Kidney glomerular epithelial cell (primary cell): ENCODE measurements at places on chromosomes 13 and 19.

GRCh38 chr13:113652404-113653263, 5.4 kb downstream of the ATP4B start:
- DNase-seq: no peak

DNA sequence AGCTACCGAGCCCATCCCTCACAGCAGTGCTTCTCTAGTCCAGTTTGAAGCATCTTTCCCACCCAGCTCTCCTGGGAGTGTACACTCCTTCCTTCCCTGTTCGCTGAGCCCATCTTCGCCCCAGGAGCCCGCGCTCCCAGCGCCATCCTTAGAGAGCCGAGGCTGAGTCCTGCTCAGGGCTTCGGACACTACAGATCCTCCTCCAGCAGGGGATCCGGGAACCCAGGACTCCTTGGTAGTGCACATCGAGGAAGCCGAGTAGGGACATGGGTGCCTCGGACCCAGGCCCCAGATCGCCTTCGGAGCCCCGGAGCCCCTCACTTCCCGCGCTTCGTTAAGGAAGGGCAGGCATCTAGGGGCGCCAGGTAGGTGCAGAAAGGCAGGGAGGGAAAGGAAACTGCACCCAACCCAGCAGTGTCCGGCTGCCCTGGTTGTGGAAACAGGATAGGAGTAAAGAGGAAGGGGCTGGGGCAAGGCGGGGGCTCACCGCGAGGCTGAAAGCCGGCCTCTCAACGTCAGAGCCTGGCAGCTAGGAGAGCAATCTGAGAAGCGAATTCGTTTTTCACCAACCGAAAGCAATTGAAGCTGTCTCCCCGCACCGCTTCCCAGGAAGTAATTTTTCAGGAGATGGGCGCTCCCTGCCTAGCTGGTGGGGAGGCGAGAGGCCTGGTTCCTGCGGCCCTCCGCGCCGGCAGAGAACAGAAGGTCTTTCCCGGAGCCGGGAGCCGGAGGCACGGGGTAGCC, 1.0 kb downstream of the PDX1 start:
- DNase-seq: no peak

- peak; percentile 17 for DNase-seq
These were observed 282.9 kb downstream of the KLF5 start for GRCh38 chr13:73341748-73342147.

GRCh38 chr19:50974702-50975556, 5.5 kb upstream of the KLK6 start:
- no peak for DNase-seq

GRCh38 chr19:14536926-14537692, 7.7 kb downstream of the TECR start:
- no peak for DNase-seq

DNA sequence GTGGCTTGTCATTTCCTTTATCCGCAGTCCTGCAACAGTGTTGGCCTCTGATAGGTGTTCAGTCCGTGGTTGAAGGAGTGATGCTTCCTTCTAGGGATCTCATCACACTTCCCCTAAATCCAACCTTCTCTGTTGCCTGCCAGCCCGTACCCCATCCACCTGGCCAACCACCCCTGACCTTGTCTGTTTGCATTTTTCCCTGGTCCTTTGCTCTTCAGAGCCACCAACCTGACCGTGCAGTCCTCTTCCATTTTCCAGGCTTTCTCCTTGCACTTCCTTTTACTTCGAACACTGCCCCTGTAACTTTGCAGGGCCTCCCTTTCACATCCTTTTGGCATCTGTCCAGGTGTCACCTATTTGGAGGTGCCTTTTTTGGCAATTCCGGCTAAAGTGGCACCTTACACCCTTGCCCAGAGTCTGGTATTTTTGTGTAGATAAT, 696 bp downstream of the ZNF460 start:
- no peak for DNase-seq

DNA sequence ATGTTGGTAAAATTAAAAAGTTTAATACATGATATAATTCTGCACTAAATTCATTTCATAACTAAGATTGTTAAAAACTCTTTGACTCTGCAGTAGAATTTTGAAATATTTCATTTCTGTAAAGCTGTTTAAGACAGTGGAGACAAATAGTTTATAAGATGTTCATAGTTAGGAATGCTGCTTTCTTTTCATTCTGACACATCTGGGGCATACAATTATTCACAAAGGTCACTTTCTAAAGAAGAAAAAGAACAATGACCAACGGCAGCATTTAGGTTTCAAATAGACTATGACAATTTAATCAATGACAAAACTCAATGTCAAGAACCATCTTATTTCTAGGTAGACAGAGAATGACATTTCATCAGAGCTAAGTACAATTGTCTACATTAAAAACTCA, 1422.1 kb downstream of the PCDH9 start:
- DNase-seq: peak; percentile 52

GRCh38 chr13:23456437-23457210, 23.1 kb upstream of the SACS start:
- no peak for DNase-seq

DNA sequence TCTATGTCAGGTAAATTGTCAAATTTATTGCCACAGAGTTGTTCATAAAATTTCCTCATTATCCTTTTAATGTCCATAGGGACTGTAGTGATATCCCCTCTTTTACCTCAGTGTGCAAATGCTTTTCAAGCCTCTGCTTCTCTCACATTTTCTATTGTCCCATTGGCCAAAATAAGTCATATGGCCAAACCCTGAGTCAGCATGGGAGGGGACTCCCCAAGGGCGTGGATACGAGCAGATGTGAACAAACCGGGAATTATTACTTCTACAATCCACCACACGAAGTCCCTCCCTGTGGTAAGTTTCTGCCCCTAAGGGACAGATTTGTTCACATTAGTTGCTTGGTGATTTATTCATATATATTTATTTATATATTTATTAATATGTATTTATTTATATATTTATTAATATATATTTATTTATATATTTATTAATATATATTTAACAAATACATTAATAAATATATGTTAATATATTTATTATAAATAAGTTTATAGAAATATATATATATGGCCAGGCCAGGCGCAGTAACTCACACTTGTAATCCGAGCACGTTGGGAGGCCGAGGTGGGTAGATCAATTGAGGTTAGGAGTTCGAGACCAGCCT, 20.1 kb upstream of the CAMSAP3 start:
- DNase-seq: no peak

DNA sequence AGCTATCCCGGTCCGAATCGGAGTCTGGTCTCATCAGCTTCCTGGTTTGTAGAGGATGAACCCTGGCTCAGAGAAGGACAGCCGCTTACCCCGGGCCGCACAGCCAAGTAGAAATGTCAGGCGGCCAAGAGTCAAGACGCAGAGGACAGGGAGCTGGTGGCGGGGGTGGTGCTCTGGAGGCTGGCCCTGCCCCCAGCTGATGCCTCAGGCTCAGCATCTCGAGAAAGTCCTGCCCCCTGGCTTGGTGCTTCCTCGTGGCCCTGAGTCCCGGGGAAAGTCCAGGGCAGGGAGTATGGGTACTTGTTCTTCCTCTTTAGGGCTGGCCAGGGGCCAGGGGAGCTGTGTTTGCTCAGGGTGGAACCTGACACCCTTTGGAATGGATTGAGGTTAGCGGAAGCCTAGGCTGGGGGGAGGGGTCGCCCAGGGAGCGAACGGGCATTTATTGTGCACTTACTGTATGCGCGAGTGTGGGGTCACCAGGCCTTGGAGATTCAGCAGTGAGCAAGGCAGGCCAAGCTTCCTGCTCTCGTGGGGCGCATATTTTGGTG, 2.2 kb downstream of the TJP3 start:
- DNase-seq: no peak

DNA sequence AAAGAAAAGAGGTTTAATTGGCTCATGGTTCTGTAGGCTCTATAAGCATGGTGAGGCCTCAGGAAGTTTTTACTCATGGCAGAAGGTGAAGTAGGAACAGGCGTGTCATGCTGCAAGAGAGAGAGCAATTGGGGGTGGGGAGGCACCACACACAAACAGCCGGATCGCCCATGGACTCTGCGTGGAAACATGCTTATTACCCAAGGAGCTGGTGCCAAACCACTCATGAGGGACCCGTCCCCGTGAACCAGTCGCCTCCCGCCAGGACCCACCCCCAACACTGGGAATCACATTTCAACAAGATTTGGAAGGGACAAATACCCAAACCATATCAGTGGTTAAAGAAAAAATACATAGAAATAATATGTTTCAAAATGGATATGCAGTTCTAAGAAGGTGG, 174.6 kb upstream of the RNF113B start:
- no peak for DNase-seq

- no peak for DNase-seq
These were observed 42.2 kb downstream of the COL4A2 start for GRCh38 chr13:110349239-110349638.

GRCh38 chr13:110262082-110262436, 44.9 kb downstream of the COL4A1 start:
- no peak for DNase-seq

DNA sequence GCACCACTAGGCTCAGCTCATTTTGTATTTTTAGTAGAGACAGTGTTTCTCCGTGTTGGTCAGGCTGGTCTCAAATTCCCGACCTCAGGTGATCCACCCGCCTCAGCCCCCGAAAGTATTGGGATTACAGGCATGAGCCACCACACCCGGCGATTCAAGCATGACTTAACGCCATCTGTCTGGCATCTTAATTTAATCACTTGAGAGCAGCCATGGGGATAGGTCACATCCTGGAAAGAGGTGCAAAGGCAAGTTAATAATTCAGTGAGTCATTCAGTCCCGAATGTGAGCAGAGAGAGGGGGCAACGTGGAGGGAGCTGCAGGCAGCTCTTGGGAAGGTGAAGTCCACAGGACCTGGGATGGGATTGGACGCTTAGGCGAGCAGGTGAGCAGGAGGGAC, 31.7 kb upstream of the USP29 start:
- DNase-seq: no peak

- DNase-seq: no peak
These were observed 77.6 kb downstream of the KDM4B start for GRCh38 chr19:5046339-5047039.

- no peak for DNase-seq
These were observed 8.9 kb upstream of the OR1I1 start for GRCh38 chr19:15072930-15073647.

DNA sequence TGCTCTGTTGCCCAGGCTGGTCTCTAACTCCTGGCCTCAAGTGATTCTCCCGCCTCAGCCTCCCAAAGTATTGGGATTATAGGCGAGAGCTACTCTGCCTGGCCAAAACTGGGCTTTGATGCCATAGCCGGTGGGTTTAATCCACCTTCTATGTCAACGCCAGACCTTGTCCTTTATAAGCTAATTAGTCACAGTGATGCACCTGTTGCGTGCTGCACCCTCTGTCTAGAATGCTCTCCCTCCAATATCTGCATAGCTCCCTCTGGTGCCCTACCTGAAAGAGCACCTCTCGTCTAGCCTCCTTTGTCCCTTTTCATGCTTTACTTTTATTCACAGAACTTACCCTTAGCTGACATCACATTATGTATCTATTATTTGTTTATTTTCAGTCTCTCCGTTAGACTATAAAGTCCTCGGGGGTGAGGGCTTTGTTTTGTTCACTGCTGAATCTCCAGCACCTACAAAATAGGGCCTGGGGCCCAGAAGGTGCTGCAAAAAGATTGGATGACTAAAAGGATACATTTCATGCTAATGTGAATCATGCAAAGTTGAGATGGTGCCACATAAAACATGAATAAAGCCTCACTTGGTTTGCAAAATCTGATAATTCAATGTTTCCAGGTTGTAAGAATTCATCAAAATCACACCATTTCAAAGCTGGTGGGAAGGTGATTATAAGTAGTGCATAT, 148.1 kb downstream of the USP12 start:
- no peak for DNase-seq

- no peak for DNase-seq
These were observed 27.0 kb upstream of the ZNF492 start for GRCh38 chr19:22606954-22607652.

GRCh38 chr13:101398920-101399319, 17.4 kb downstream of the NALCN start:
- peak; percentile 5 for DNase-seq

GRCh38 chr13:30796132-30796572, 60.8 kb downstream of the ALOX5AP start:
- DNase-seq: peak; percentile 69
